ENCODE measurements at places on chromosomes 12 and 14.

DNA sequence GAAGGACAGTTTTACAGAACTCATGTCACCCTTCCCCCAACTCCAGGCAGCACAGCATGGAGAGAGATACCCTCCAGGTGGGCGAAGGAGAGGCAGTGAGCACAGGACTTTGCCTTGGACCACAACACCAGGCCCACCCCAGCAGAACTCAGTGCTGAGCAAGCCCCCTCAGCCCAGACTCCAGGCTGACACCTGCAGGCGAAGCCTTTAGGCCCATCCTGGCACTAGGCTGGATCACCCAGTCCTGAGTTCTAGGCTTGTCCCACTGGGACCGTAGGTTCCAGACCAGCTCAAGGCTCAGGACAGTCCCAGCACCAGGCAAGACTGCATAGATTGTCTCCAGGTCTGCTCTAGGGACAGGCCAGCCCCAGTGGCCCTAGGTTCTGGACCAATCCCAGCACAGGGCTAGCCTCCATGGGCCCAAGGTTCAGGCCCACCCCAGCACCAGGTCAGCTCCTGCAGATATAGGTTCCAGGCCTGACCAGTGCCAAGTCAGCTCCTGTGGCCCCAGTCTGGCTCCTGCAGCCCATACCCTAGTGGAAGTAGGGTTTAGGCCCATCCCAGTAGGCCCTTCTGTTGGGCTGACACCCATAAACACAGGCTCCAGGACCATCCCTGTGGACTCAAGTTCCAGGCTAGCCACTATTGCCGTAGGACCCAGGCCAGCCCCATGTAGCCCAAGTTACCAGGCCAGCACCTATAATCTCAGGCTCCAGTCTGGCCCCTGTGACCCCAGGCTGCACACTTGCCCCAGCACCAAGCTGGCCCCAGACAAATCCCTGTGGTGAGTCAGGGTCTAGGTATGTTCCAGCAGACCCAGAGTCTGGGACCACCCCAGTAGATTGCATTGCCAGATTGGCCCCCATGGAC lies 9.4 kb downstream of the WASHC3 start:
- DNase-seq, result no peak

GRCh38 chr12:114744691-114745090 lies 60.7 kb upstream of the TBX3 start:
- DNase-seq, result no peak

DNA sequence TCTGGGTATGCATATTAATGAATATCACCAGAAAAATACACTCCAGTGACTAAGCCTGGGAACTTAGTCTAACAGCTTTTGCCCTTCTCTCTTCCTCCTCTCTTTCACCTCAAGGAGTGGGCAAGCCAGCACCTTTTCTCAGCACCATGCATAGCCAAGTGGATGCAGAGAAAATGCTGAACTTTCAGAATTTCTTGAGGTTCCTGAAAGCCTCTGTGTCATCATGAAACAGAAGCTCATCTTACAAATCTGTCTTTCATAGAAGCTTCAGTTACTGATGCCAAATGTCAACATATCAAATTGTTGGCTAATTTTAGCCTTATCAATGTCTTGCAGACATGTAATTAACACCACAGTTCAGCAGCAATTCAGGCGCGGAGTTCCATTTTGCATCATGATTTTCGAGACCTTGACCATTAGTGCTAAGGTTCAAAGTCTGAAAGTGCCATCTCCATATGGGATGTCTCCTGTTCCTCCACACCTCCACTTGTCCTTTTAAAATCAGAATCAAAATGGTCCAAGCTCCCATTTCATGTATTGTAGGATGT lies 51.1 kb upstream of the RPH3A start:
- DNase-seq, result no peak

DNA sequence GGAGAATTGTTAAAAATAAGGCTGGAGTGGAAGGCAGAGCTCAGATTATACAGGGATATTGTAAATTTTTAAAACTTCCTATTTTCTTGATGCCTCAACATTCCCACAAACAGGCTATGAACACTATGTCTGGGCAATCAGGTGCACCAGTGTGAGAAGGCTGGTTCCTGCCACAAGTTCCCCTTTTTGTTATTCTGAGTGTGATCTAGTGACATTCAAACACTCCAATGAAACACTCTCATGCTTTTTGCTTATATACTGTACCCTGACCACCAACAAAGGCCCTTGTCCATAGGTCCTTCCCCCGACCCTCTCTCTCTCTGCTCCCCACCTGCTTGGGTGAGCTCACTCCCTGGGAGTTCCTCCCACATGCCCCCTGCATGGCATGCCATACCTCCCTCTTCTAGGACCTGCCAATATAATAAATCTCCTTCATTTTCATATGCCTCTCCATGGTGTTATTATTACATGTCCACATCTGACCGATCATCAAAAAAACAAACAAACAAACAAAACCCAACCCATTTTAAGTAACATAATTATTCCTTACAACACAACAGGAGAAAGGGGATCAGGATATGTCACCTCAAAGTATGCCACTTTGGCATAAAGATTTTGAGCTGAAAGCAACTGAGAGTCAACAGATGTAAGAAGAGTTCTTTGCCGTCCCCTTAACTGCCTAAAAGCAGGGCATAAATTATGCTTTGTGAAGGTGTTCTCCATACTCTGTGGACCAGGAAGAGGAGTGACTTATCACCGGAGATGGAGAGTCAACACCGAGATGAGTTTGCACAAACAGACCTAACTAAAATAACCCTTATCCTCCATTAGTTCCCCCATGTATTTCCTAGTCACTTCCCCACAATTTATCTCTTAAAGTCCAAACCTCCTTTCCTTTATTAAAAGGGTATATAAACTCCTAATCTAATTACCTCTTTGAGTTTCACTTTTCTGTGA lies 42.5 kb upstream of the CATSPERB start:
- no peak for DNase-seq

- DNase-seq, result no peak
Measured at GRCh38 chr12:308511-308910, 45.9 kb upstream of the SLC6A13 start.

DNA sequence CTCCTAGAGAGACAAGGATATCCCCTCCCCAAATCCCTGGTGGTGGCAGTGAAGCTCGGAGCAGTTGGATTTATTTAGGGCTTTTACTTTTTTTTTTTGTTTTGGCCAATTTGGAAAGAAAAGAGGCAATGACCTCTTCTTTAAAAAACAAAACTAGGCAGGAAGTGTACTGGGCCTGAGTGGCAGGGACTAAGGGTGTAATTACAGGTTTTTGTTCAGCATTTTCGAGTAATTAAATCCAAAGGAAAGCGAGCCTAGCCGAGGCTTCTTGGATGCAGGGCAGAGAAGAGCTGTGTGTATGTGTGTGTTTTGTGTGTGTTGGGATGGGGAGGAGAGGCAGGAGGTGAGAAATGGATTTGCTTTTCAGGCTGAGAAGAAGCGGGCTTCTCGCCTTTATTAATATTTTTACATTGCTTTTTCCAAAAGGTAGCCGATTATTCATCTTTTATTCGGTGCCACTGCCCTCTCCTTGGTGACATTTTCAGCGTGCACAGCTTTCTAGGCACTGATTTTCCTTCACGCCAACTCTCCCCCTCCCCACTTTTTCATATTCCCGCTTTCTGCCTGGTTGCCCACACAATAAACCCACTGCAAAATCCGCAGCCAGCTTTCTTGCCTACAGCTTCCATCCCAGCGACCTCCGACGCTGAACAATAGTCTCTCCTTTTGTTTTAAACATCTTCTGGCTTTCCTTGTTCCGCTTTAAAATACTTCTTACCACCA lies 8.9 kb upstream of the IRF2BPL start:
- no peak for DNase-seq
